ENCODE measurements at places on chromosomes 2 and 18.

GRCh38 chr2:204576362-204576979 lies 31.2 kb downstream of the PARD3B start:
- peaks cover 16% of the 10 kb centered on the region for H3K4me1 ChIP-seq
- H3K27ac ChIP-seq: no peak overlapping the region
- no peaks in the 10 kb centered on the region for H3K36me3 ChIP-seq
- H3K4me3 ChIP-seq: no peak overlapping the region

- no peak overlapping the region for H3K27ac ChIP-seq
- DNase-seq: no peak
- H3K36me3 ChIP-seq: no peaks in the 10 kb centered on the region
- H3K27me3 ChIP-seq: no peaks in the 10 kb centered on the region
Observed at GRCh38 chr2:53609551-53609950, 158.1 kb upstream of the CHAC2 start.

GRCh38 chr2:54957321-54957999 lies 92.8 kb downstream of the RTN4 start:
- H3K4me3 ChIP-seq: no peak overlapping the region
- no peak overlapping the region for H3K27ac ChIP-seq
- no peaks in the 10 kb centered on the region for H3K4me1 ChIP-seq
- no peak for DNase-seq

- no peak for DNase-seq
- H3K4me3 ChIP-seq: no peak overlapping the region
- H3K36me3 ChIP-seq: no peaks in the 10 kb centered on the region
- H3K27ac ChIP-seq: no peak overlapping the region
Observed at GRCh38 chr2:2719015-2719414, 387.9 kb upstream of the MYT1L start.

DNA sequence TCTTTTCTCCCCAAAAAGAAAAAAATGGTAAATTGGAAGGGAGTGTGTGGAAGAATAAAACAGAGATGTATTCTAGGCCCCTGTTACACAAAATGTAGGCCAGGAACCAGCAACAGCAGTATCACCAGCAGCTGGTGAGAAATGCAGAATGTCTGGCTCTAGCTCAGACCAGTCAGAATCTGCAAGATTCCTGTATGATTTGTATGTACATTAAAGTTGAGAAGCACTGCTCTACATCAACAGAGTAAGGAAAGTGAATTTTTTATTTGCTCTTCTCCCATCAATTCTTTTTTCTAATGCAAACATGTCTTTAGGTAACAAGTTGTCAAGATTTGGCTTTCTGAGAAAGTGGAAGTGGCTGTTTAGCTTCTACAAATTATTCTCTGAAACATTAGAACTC lies 235.4 kb upstream of the FANCL start:
- no peaks in the 10 kb centered on the region for H3K27me3 ChIP-seq
- no peak overlapping the region for H3K27ac ChIP-seq
- no peak for DNase-seq
- no peaks in the 10 kb centered on the region for H3K4me1 ChIP-seq
- H3K4me3 ChIP-seq: no peak overlapping the region

DNA sequence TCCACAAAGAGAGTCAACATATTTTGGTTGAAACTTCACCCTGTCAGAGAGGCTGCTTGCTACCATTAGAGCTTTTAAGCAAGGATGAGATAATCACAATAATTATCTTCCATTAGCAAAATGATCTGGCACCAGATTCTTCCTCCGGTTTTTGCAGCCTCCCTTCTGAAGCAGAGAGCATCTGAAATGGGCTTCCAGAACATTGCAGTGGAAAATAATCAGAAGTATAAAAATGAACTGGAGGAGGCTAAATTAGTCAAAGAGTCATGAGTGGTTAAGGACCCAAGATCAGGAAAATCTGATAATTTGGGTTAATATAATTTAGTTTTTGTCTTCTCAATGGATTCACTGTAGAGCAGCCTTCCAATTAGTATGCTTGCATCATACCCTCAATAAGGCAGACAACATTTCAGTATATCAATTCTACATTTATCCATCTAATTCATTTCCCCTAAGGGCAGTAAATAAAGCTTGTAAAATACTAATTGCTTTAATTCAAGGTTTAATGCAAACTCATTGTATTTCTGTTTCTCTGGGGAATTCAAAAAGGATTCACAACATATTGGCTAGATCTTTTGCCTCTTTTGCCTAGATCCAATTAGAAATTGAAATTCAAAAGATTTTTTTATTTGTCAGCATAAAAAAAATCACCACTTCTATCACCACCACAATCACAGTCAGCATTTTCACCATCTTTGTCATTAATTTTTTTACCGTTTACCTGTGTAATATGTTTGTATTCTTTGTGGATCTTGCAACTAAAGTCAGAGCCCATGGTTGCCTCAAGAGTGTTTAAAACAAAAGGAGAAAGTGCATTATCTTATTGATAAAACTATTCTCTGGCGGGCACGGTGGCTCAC lies 537.2 kb upstream of the DCC start:
- no peak for DNase-seq
- H3K4me1 ChIP-seq: no peaks in the 10 kb centered on the region
- H3K27ac ChIP-seq: no peak overlapping the region

GRCh38 chr2:238408615-238409340 lies 17.9 kb upstream of the ASB1 start:
- DNase-seq: no peak
- H3K36me3 ChIP-seq: no peaks in the 10 kb centered on the region
- H3K4me3 ChIP-seq: no peak overlapping the region
- no peak overlapping the region for H3K27ac ChIP-seq

GRCh38 chr18:7733642-7734041 lies 166.5 kb downstream of the PTPRM start:
- no peaks in the 10 kb centered on the region for H3K4me1 ChIP-seq
- DNase-seq: no peak
- no peaks in the 10 kb centered on the region for H3K27me3 ChIP-seq
- no peaks in the 10 kb centered on the region for H3K36me3 ChIP-seq

GRCh38 chr2:14015113-14015630 lies 617.3 kb upstream of the LRATD1 start:
- no peak overlapping the region for H3K27ac ChIP-seq
- no peak for DNase-seq
- H3K36me3 ChIP-seq: no peaks in the 10 kb centered on the region
- no peaks in the 10 kb centered on the region for H3K27me3 ChIP-seq
- H3K4me1 ChIP-seq: no peaks in the 10 kb centered on the region

Data from tibial nerve (tissue), 4 donors.